ENCODE measurements at places on chromosomes 2 and 18.

DNA sequence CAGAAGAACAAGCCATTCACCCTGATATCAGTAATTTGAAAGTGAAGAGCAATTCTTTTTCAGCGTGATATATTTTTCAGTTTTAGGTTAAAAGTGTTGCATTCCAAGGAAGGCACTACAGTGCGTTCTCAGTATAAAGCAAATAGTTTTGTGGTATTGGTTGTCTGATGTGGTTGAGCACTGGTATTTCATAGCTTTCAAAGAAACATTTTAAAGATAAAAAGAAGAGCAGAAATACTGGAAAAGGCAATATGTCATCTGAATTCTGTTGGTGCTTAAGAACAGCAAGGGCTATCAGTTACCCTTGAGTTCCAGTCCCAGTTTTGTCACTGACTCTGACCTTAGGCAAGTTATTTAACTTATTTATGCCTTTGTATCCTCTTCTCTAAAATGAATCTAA lies 191.6 kb downstream of the BABAM2 start:
- no peak for DNase-seq

DNA sequence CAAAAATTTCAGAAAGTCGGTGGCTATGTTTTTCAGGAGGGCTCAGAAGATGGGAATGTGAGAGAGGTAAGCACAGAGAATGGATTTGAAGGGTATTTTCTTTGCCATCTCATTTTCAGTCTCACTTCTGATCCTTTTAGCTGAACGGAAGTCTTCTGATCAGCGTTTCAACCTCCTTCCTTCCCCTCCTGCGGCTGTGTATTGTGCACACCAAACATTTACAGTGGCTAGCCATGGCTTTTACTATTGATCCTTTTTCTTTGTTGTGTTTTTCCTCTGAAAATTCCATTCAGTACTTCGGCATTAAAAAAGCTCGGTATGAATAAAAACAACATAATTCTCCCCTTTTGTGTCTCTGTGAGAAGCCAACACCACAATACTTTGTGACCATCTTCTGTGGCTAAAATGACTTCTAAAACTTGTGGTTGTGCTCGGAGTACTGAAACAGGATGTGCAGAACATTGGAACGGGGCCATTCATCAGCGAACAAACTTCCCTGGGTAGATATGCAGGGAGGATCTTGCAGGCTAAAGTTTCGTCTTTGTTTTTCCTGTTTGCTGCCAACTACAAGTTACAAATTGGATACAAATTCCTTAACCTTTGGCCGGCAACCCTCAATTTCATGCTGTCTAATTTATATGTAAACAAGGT lies 260.8 kb upstream of the FAM98A start:
- no peak for DNase-seq

- peak; percentile 62 for DNase-seq
Measured at GRCh38 chr2:157876066-157876785, at the start of gene ACVR1. TSS of gene ACVR1 (minus strand) at chr2:157876330. CDS start at chr2:157799493, 76,837 bp downstream.

DNA sequence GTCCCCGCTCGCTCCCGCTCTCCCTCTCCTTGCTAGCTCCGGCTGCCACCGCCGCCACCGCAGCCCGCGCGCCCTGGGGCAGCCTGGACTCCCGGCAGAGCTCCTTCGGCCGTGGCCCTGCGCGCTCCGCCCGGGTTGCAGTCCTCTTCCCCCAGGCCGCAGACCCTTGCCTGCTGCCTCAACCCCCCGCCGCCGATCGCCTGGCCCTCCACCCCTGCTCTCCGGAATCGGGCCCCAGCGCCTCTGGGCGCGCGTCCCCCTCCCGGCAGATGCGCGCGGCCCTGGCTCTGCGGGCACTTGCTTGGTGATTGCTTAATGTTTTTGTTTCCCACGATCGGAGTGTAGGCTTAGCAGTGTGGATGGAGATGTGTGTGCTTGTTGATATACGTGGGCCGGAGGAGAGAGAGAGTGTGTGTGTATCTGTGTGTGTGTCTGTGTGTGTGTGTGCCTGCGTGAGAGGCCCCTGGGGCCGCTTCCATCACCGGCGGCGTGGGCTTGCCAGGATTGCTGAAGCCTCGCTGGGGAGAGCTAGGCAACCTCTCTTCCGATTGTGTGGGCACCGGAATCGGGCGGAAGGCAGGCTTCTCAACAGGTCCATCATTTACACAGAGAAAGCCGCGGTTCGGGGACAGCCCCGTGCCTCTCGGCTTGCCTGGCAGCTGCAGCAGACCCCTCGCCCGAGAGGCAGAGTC lies 877 bp downstream of the INHBB start:
- DNase-seq = no peak

- no peak for DNase-seq
Measured at GRCh38 chr2:215002500-215002899, 135.9 kb downstream of the ABCA12 start.

GRCh38 chr2:106269591-106270291 lies 75.6 kb upstream of the UXS1 start:
- DNase-seq = no peak

- no peak for DNase-seq
Measured at GRCh38 chr2:118106926-118107325, 18.7 kb downstream of the INSIG2 start.

DNA sequence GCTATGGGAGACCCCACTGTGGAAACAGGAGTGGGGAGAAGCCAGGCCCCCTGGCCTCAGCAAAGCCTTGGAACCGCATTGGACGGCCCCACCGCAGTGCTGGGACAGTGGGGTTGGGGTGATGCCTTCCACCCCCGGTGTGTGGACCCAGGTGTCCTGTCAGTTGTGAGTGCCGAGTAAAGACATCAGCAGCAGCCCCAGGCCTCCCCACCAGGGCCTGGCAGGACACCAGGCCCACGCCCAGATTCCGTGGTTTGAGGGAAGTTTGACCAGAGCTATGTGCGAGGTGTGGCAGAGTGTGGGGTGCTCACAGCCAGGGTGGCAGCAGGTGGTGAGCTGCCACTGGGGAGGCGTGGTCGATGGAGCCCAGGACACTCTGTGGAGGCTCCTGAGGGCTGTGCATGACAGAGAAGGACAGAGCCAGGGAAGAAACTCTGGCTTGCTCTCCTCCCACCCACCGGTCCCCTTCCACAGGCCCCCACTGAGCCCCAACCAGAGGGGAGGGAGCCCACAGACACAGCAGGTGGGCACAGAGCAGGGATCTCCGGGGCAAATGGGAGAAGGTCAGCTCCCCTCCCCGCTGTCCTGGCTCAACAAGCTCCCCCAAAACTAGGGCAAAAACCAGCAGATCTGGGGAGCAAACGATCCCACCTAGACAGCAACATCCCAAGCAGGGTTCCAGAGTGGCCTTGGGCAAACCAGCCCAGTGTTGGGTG lies 69.1 kb downstream of the TWIST2 start:
- DNase-seq = no peak

Data from stimulated activated CD4-positive, alpha-beta T cell treated with anti-CD3 and anti-CD28 coated beads, Interleukin-15, amount 100 ng/mL, for 1 hour (primary cell).